ENCODE measurements at places on chromosomes 6 and 20. TPM values are rescaled to one million over a fixed set of nuclear protein-coding genes. Genes with fewer than 3 reads are reported as not detected.
A peak's percentile ranks its signal among the peaks of the same experiment; 100 is the strongest.

DNA sequence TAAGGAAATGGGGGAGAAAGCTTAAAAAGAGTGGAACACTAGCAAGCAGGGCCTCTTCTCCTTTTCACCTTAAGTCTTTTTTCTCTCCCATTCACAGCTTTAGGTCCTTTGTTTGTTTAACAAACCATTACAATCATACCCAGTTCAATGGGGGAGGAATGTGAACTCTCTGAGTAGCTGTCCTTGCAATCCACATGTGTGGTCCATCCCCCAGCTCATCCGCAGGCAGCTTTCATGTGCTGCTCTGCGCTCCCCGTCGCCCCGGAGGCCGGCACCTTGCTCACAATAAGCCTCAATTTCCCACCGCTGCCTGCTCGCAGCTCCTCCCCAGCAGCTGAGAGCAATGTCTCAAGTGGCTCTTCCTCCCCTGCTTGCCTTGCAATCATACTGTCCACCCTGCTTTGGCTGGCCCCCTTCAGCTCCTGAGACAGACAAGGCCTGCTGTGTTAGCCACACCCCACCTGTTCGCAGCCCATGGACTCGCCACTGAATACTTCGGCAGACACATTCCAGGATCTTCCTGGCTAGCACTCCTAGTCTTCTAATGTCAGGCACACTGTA is 49.1 kb downstream of the PLAGL1 start:
- ATAC-seq, result peak; percentile 71

DNA sequence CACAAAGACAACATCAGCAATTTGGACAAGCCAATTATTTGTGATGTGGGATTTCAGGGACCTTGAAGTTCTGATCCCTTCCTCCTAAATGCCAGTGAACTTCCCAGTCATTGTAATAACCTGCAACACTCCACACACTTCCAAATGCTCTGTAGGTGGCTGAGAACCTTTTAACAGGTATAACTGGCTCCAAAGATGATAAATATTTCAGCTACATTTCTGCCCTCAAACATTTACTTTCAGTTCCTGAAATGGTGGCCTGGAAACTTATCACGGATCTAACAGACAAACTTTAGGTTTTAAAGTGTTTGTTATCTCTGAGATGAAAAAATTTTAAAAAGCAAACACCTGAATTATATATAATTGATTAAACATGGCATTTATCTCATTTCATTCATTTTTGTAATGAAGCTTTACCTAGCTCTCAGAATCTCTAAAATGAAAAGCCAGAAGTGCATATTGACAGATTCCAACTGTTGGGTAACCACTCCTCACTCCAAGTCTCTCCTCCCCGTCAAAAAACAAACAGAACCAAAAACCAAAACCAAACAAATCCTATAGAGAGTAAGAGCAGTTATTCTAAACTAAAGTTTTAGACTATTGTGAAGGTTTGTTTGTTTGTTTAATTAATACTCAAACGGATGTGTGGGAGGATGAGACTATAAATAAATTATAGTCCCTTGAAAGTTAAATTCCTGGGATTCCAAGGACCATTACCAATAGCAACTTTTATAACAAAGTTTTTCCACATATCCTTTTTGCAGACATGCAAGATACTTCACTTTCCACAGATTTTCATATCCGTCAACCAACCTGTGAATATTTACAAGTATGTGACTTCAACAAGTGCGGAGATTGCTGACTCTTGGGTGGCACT is 12.4 kb upstream of the KIAA0408 start:
- ATAC-seq, result no peak

DNA sequence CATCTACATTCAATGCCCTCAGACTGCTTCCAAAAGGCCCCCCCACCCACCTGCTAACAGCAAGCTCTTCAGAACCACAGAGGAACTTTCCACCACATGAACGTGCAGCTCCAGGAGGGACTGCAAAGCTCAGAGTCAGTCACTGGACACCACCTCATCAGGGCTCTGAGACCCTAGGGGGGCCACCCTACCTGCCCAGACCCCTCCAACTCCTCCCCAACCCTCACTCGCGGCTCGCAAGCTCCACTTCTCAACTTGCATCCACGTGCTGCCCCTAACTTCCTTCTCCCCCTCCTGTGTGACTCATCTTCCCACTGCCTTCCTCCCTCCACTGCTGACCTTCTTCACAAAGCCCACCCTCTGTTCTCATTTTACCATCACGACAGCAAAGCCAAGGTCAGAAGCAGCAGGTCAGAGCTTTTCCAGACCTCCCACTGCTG is 6.5 kb downstream of the MBOAT1 start:
- no peak for ATAC-seq

GRCh38 chr6:17456711-17457110 is 63.3 kb downstream of the CAP2 start:
- ATAC-seq, result no peak

- ATAC-seq, result no peak
Measured at GRCh38 chr6:150900049-150900448, 34.5 kb downstream of the MTHFD1L start.

GRCh38 chr6:107600936-107601335 is 111.0 kb downstream of the SOBP start:
- no peak for ATAC-seq

- peak; percentile 10 for ATAC-seq
Measured at GRCh38 chr6:43454290-43454695, 1.1 kb downstream of the DLK2 start.

DNA sequence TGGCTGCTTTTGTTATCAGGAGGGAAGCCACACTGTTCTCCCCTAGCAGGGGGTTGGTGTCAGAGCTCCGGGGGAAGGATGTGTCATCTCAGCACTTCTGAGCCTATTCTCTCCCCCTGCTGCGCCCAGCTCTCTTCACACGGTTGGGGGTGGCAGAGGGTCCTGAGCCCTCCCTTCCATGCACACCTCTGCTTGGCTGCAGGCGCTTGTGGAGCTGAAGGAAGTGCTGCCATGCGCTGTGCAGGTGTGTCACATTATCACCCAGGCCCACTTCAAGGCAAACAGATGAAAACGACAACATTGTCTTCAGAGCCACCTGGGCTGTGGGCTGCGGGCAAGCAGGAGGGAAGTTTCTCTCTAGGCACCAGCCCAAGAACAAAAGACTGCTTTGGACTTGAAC is 263.4 kb downstream of the BMP7 start:
- no peak for ATAC-seq

- no peak for ATAC-seq
Measured at GRCh38 chr6:142551274-142551811, 249.5 kb downstream of the ADGRG6 start.

TTLL9 gene
- 2.4 TPM for total RNA-seq

CCN2 gene
- 2.1 TPM for total RNA-seq

VGLL2 gene
- 0.31 TPM for total RNA-seq
